ENCODE measurements at places on chromosomes 12 and 14. TPM values are rescaled to one million over a fixed set of nuclear protein-coding genes. Genes with fewer than 3 reads are reported as not detected.

KRT2 gene
- total RNA-seq, result not detected

VEZT gene
- total RNA-seq, result 53.6 TPM

KLRC1 gene
- total RNA-seq, result 12.9 TPM

GLT8D2 gene
- total RNA-seq, result 0.11 TPM

OR2AP1 gene
- not detected for total RNA-seq

FUT8 gene
- total RNA-seq, result 76.0 TPM

SYT1 gene
- not detected for total RNA-seq

DNAJC22 gene
- total RNA-seq, result not detected

KCNK10 gene
- total RNA-seq, result not detected

FGF23 gene
- not detected for total RNA-seq

SYCP3 gene
- total RNA-seq, result 0.22 TPM

APOLD1 gene
- total RNA-seq, result 2.7 TPM

FSCB gene
- total RNA-seq, result not detected

CHST11 gene
- total RNA-seq, result 51.5 TPM

ABCC9 gene
- total RNA-seq, result not detected

RNF212B gene
- not detected for total RNA-seq

SBNO1 gene
- 53.8 TPM for total RNA-seq

DNA sequence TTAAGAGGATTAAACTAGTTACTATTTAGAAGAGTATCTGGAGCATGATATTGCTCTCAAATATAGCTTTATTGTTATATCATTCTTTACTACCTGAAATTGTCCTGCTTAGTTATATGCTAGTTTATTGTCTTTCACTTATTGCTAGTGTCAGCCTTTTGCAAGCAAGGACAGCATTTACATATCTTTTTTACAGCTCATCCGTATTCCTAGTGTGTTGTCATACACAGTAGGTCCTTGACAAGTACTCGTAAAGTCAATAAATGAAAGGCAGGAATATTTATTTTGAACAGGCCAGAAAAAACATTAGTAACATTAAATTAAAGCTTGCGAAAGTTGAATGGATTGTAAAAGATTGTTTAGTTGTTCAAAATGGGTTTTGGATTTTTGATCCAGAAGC, 35.0 kb downstream of the CRADD start:
- no peak overlapping the region for H3K4me3 ChIP-seq
- H3K4me1 ChIP-seq, result no peaks in the 10 kb centered on the region
- no peaks in the 10 kb centered on the region for H3K36me3 ChIP-seq
- no peak overlapping the region for H3K27ac ChIP-seq
- DNase-seq, result no peak
- no peaks in the 10 kb centered on the region for H3K27me3 ChIP-seq

GRCh38 chr12:18432206-18432605, 170.9 kb downstream of the PIK3C2G start:
- H3K36me3 ChIP-seq, result no peaks in the 10 kb centered on the region
- no peak for DNase-seq
- no peaks in the 10 kb centered on the region for H3K4me1 ChIP-seq
- no peaks in the 10 kb centered on the region for H3K27me3 ChIP-seq
- H3K27ac ChIP-seq, result no peak overlapping the region
- H3K4me3 ChIP-seq, result no peak overlapping the region

DNA sequence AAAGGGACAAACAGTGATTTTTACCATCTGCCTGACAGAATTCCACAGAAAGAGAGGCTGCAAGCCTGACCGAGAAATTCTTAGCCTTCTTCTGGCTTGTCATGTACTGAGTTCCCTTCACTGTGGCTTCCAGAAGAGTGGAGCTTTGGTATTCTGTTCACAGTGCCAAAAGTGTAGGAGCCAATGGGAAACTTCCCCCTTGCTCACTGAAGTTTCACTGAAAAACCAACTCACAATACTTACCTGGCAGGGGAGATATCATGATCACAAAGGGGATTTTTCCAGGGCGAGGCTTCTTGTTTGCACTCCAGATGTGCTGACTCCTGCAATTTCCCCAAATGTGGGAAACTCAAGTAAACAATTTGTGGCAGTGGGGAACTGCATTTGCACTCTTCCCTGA, 31.7 kb upstream of the MMP19 start:
- H3K4me3 ChIP-seq, result no peak overlapping the region
- no peak for DNase-seq
- no peaks in the 10 kb centered on the region for H3K27me3 ChIP-seq
- no peaks in the 10 kb centered on the region for H3K4me1 ChIP-seq

GRCh38 chr12:30420561-30420960, 275.1 kb downstream of the IPO8 start:
- no peak for DNase-seq
- H3K4me3 ChIP-seq, result no peak overlapping the region
- H3K27me3 ChIP-seq, result no peaks in the 10 kb centered on the region
- no peaks in the 10 kb centered on the region for H3K36me3 ChIP-seq
- no peak overlapping the region for H3K27ac ChIP-seq

GRCh38 chr14:92259613-92260357, 63.2 kb upstream of the SLC24A4 start:
- H3K36me3 ChIP-seq, result no peaks in the 10 kb centered on the region
- H3K27me3 ChIP-seq, result peaks cover 3% of the 10 kb centered on the region
- H3K27ac ChIP-seq, result no peak overlapping the region

DNA sequence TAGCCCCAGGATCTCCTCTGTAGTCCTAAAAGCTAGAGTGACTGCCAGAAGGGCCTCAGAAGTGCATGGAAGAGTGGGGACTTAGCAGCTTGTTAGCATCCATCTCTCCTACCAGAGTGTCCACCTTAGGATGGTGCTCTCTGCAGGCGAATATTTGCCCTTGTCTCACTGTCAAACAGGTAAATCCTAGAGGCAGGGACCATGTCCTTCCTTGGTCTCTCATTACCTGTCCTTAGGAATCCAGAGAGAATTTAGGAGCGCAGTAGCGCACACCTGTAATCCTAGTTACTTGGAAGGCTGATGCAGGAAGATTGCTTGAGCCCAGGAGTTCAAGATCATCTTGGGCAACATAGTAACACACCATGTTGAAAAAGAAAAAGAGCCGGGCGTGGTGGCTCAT, 21.4 kb downstream of the AGAP2 start:
- no peaks in the 10 kb centered on the region for H3K27me3 ChIP-seq
- no peaks in the 10 kb centered on the region for H3K4me1 ChIP-seq
- H3K36me3 ChIP-seq, result peaks cover 52% of the 10 kb centered on the region
- H3K4me3 ChIP-seq, result no peak overlapping the region
- no peak overlapping the region for H3K27ac ChIP-seq

GRCh38 chr12:127781336-127781735, 485.6 kb upstream of the TMEM132C start:
- H3K4me3 ChIP-seq, result no peak overlapping the region
- H3K36me3 ChIP-seq, result no peaks in the 10 kb centered on the region
- no peaks in the 10 kb centered on the region for H3K4me1 ChIP-seq
- H3K27me3 ChIP-seq, result no peaks in the 10 kb centered on the region
- H3K27ac ChIP-seq, result no peak overlapping the region
- no peak for DNase-seq

DNA sequence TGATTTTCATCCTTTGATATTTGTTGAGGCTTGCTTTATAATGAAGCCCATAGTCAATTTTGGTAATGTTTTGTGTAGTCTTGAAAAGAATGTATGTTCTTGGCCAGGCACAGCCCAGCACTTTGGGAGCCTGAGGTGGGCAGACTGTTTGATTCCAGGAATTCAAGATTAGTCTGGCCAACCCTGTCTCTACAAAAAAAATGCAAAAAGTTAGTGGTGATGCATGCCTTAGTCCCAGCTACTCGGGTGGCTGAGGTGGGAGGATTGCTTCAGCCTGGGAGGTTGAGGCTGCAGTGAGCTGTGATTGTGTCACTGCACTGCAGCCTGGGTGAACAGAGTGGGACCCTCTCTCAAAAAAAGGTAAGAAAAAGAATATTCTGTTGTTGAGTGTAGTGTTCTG, 10.8 kb downstream of the ETNK1 start:
- H3K4me1 ChIP-seq, result peaks cover 16% of the 10 kb centered on the region
- H3K36me3 ChIP-seq, result no peaks in the 10 kb centered on the region
- H3K27ac ChIP-seq, result no peak overlapping the region
- no peak for DNase-seq

- peaks cover 5% of the 10 kb centered on the region for H3K4me1 ChIP-seq
- no peaks in the 10 kb centered on the region for H3K27me3 ChIP-seq
- H3K4me3 ChIP-seq, result no peak overlapping the region
- H3K36me3 ChIP-seq, result no peaks in the 10 kb centered on the region
- H3K27ac ChIP-seq, result no peak overlapping the region
These were observed 29.4 kb upstream of the BCL7A start for GRCh38 chr12:121992059-121992879.

GRCh38 chr12:69701826-69702225, 2.7 kb upstream of the BEST3 start:
- no peak for DNase-seq
- no peak overlapping the region for H3K27ac ChIP-seq
- H3K36me3 ChIP-seq, result no peaks in the 10 kb centered on the region
- H3K4me1 ChIP-seq, result no peaks in the 10 kb centered on the region
- no peak overlapping the region for H3K4me3 ChIP-seq

GRCh38 chr14:69612783-69613130, 1.4 kb downstream of the SUSD6 start:
- H3K27me3 ChIP-seq, result no peaks in the 10 kb centered on the region
- no peak for DNase-seq
- peak overlapping the region; percentile 66 for H3K27ac ChIP-seq
- H3K4me1 ChIP-seq, result peaks cover 73% of the 10 kb centered on the region
- peak overlapping the region; percentile 78 for H3K4me3 ChIP-seq
- H3K36me3 ChIP-seq, result no peaks in the 10 kb centered on the region

GRCh38 chr12:121799842-121800693, 3.7 kb upstream of the SETD1B start:
- peak overlapping the region; percentile 94 for H3K27ac ChIP-seq
- peak overlapping the region; percentile 65 for H3K4me3 ChIP-seq
- DNase-seq, result peak; percentile 68
- peaks cover 15% of the 10 kb centered on the region for H3K36me3 ChIP-seq
- H3K4me1 ChIP-seq, result peaks cover 27% of the 10 kb centered on the region

- DNase-seq, result no peak
- no peak overlapping the region for H3K4me3 ChIP-seq
- no peaks in the 10 kb centered on the region for H3K36me3 ChIP-seq
- no peaks in the 10 kb centered on the region for H3K4me1 ChIP-seq
- no peak overlapping the region for H3K27ac ChIP-seq
These were observed 87.7 kb downstream of the PTPRB start for GRCh38 chr12:70549340-70550179.

GRCh38 chr12:105681341-105681740, 350.9 kb downstream of the C12orf75 start:
- no peak overlapping the region for H3K27ac ChIP-seq
- no peak for DNase-seq
- H3K27me3 ChIP-seq, result no peaks in the 10 kb centered on the region
- H3K36me3 ChIP-seq, result no peaks in the 10 kb centered on the region
- no peaks in the 10 kb centered on the region for H3K4me1 ChIP-seq

- H3K27ac ChIP-seq, result no peak overlapping the region
- H3K36me3 ChIP-seq, result peaks cover 41% of the 10 kb centered on the region
- peaks cover 59% of the 10 kb centered on the region for H3K4me1 ChIP-seq
- H3K4me3 ChIP-seq, result no peak overlapping the region
- DNase-seq, result peak; percentile 84
- H3K27me3 ChIP-seq, result no peaks in the 10 kb centered on the region
These were observed 5.3 kb downstream of the PHB2 start for GRCh38 chr12:6965026-6965661.

DNA sequence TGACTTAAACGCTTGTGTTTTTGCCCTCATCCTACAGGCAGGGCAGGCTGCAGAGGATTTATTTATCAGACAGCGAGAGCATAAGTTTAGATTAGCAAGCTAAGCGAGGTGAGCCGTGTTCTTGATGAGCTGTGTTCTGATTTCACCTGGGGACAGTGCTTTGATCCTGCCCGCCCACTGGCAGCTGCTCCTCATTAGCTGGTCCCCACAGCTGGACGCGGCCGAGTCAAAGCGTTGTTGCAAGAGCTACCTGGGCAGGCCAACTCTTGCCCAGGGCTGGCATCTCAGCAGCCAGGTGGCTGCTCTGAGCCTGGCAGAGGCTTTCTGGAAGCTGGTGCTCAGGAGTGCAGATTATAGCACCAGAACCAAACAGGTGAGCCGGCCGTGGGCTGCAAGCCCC, 46.8 kb upstream of the BEGAIN start:
- DNase-seq, result no peak
- H3K4me1 ChIP-seq, result peaks cover 14% of the 10 kb centered on the region
- no peaks in the 10 kb centered on the region for H3K27me3 ChIP-seq
- no peaks in the 10 kb centered on the region for H3K36me3 ChIP-seq

DNA sequence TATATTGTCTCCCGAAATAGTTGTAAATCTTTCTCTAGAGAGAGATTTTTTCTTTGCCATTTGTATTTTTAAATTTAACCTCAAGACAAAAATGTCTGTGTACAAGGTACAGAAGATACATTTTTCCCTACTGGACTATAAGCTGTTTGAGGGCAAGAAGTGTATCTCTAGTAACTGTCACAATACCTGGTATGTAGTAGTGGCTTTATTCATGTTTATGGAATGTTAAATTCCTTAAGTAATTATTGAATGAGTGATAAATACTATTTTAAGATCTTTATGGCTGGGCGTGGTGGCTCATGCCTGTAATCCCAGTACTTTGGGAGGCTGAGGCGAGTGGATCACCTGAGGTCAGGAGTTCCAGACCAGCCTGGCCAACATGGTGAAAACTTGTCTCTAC, 24.4 kb upstream of the CDK17 start:
- no peak overlapping the region for H3K4me3 ChIP-seq
- no peak overlapping the region for H3K27ac ChIP-seq
- no peaks in the 10 kb centered on the region for H3K27me3 ChIP-seq
- peaks cover 13% of the 10 kb centered on the region for H3K4me1 ChIP-seq

- H3K36me3 ChIP-seq, result no peaks in the 10 kb centered on the region
- no peak for DNase-seq
- no peak overlapping the region for H3K4me3 ChIP-seq
- H3K4me1 ChIP-seq, result no peaks in the 10 kb centered on the region
- H3K27me3 ChIP-seq, result no peaks in the 10 kb centered on the region
These were observed 2.1 kb downstream of the SLC25A47 start for GRCh38 chr14:100325231-100325632.

- DNase-seq, result no peak
- no peak overlapping the region for H3K27ac ChIP-seq
- peaks cover 10% of the 10 kb centered on the region for H3K4me1 ChIP-seq
- peaks cover 13% of the 10 kb centered on the region for H3K36me3 ChIP-seq
These were observed 23.8 kb downstream of the GNS start for GRCh38 chr12:64735442-64735841.

- no peaks in the 10 kb centered on the region for H3K36me3 ChIP-seq
- H3K4me3 ChIP-seq, result no peak overlapping the region
- peaks cover 13% of the 10 kb centered on the region for H3K4me1 ChIP-seq
- DNase-seq, result no peak
These were observed 39.4 kb downstream of the ATF7 start for GRCh38 chr12:53586745-53587144.

- no peak overlapping the region for H3K4me3 ChIP-seq
- no peaks in the 10 kb centered on the region for H3K36me3 ChIP-seq
- no peak overlapping the region for H3K27ac ChIP-seq
- no peaks in the 10 kb centered on the region for H3K4me1 ChIP-seq
These were observed 75.0 kb downstream of the SCAF11 start for GRCh38 chr12:45915405-45915804.
